ENCODE measurements at places on chromosomes 5 and 9.

DNA sequence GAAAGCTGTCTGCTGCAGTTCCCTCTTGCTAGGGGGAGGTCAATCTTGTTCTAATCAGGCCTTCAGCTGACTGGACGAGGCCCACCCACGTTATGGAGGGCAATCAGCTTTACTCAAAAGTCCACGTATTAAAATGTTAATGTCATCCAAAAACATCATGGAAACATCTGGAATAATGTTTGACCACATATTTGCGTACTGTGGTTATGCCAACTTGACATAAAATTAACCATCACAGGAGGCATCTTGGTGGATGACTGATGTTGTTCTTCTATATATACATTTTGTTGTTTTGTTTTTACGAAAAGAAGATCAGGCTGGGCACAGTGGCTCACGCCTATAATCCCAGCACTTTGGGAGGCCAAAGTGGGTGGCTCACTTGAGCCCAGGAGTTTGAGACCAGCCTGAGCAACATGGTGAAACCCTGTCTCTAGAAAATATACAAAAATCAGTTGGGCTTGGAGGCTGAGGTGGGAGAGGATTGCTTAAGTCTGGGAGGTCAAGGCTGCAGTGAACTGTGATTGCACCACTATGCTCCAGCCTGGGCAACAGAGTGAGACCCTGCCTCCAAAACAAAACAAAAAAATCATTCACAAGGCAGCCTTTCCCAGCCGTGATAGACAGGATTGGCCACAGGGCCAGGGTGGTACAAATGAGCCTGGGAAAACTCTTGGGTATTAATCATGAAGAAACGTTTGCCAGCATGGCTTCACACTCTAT is 33.8 kb upstream of the PRXL2C start:
- no peak for DNase-seq

DNA sequence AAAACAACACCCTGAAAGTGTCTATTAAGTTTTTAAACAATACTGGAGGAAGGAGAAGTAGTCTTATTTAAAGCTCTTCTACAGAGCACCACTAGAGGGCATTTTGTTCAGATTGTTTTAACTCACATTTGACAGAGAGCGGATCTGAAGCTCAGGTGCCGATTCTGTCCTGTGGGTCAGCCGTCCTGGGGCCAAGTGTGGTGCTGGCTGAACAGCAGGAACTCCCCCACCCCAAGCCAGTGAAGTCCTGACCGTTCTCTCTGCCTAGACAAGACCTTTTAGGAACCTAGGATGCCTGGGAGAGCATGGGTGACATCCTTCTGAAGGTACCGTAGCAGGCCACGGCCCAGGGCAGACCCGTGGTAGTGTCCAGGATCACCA is 3.9 kb downstream of the EXOC3 start:
- peak; percentile 14 for DNase-seq

GRCh38 chr5:97037819-97038218 is 101.9 kb downstream of the LNPEP start:
- no peak for DNase-seq

DNA sequence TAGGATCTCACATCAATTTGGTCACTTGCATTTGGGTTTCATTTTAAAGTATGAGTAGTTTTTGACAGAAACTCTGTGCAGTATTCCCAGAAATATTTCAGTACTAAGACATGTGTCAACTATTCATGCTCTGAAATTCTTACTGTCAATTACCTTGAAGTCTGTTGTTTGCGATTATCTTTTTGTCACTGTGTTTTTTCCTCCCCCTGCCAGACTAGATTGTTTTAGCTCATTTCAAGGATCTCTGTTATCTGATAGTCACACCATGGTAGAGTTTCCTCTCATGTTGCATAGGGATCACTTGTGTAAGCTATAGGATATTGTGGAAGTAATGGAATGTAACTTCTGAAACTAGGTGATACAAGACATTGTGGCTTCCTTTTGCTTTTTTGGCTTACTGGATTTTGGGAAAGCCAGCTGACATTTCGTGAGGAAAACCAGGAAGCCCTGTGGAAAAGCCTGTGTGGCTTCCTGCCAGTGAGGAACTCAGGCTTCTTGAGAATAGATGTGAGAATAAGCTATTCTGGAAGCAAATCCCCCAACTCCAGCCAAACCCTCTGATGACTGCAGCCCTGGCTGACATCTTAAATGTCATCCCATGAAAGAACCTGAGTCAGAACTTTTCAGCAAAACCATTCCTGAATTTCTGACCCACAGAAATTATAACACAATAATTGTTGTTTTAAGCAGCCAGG is 122.2 kb downstream of the FGF10 start:
- DNase-seq: no peak

DNA sequence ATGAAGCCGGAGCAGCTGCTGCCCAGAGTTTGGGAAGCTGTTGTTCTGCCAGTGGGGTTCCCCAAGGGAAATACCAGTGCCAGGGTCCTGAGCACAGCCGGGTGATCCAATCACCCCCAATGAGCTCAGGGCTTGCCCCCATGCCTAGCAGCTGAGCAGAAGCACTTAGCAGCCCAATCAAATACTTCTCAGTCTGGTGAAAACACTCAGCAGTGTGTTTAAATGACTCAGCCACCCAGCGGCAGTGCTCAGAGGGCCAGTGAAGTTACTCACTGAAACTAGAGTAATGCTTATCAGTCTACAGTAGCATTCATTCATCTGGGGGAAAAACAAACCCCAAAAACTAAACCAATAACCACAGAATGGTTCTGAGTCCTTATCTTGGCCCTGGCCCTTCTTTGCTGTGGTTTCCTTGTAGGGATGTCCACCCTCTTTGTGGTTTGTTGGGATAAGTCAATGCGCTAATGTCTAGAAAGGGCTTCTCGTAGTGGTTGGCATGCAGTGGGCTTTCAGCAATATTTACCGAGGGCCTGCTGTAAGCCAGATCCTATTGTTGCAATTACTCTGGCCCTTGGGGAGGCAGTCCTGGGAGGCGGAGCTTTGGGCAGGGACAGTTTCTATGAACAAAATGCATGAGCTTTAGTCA is 43.1 kb downstream of the LHX2 start:
- DNase-seq: peak; percentile 75

- no peak for DNase-seq
Measured at GRCh38 chr9:82036086-82036485, 47.5 kb downstream of the SPATA31D1 start.

GRCh38 chr5:73378070-73378469 is 70.5 kb downstream of the FOXD1 start:
- DNase-seq: peak; percentile 31

DNA sequence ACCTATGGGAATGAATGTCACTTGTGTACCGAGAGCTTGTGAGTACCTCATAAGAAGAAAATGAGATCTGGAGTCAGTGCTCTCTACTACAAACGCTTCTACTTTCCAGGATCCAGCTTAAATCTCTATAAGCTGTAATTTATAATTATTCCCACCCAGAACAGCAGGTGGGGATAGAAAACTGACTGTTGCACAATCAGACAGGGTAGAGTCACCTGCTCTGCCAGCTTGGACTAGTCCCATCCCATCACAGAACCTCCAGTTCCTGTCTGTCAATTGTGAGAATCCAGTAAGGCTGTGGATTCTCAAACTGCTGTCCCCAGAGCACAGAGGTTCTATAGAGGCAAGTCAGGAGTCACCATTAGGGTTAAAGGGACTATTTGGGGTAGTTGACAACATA is 2.0 kb downstream of the SPINK7 start:
- no peak for DNase-seq

DNA sequence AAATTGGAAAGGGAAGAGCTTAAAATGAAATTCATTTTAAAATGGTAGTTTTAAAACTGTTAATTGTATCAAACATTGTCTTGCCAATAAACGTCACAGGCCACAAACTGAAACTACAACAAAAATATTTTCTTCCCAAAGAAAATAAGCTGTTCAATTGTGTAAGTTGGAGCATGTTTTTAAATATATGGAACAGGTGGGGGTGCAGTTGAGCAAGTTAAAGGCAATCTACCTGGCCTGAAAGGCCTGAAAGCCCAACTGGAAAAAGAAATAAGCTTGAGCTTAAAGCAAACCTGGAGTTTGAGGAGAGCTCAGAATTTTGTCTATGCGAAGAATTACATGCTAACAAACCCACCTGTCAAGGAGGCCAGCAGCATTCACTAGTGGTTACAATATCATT is 439.5 kb downstream of the ACTL7B start:
- no peak for DNase-seq

DNA sequence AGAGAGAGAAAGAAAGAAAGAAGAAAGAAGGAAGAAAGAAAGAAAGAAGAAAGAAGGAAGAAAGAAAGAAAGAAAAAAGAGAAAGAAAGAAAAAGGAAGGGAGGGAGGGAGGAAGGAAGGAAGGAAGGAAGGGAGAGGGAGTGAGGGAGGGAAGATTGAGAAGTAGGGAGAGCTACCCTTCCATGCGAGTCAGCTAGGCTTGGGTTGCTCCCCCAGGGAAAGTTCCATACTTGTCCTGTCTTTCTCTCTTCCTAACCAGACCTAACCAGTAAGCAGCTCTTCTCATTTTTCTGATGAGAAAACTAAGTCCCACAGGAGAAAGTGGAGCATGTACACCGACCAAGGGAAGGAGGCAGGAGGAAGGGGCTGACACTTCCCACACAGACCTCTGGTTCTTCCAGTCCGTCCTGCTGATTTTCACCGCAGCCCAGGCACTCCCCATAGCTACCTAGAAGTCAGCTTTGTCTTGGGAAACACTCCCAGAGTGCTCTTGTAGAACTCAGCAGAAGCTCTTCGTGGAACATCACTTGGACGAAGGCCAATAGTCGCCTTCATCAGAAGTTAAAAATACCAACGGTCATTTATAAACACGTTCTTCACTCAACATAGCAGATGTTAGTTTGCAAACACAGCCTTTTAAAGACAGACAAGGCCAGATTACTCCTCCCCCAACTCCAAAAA is 29.0 kb upstream of the ENTREP1 start:
- DNase-seq: no peak

DNA sequence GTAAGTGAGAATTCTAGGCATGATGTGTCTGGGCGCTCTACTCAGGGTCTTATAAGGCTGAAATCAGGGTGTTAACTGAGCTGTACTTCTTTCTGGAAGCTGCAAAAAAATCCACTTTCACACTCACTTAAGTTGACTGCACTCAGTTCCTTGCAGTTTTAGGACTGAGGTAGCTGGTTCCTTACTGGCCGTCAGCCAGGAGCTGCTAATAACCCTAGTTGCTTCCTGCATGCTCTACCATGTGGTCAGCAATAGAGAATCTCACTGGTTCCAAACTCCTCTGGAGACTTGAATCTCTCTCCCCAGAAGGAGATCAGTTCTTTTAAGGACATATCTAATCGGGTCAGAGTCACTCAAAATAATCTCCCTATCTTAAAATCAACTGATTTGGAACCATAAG is 911.2 kb downstream of the EFNA5 start:
- DNase-seq: peak; percentile 52

GRCh38 chr9:28887188-28887884 is 1314.1 kb upstream of the C9orf72 start:
- DNase-seq: no peak

DNA sequence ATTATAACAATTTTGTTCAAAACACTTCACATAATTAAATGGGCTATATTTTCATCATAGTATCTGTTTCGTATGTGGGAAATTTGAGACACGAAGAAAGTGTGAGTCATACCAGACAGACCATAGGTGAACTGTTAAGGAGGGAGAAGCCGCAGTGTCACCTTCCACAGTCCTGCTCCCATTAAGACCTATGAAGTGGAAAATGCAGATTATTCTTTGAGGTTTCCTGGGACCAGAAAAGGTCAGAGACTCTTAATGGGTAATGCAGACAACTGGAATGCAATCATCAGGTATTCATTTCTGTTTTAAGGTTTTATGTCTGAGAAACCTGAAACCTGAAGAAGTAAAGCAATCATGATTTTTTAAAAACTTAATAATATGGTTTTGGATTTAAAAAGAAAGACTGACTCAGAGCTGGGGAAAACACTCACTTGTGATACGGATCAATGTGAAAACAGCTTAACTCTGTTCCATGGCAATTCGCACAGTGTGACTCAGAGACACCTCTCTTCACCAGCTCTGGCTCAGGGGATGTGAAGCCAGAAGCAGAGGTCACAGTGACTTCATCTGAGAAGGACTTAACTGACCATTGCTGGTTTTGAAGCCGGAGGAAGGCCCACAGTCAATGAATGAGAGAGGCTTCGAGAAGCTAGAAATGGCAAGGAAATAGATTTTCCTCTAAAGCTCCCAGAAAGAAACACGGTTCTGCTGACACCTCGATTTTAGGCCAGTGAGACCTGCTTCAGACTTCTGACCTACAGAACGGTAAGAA is 17.2 kb upstream of the GCNT1 start:
- DNase-seq: no peak

DNA sequence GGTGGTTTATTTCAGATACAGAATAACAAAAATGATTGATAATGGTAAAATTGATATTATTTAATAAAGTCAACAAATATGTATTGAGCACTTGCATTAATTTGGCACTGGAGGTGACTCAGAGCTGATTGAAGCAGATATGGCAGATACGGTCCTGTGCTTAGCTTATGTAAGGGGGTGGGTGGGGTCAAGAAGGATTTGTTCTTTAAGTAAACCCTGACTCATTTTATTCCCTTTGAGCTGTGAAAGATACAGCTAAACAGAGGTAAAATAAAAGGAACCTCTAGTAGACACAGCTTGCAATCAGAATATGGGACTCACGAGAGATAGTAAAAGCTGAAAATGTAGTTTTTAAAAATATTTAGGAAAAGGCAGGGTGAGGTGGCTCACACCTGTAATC is 201.3 kb upstream of the CLINT1 start:
- no peak for DNase-seq

Data from fibroblast of skin of abdomen (primary cell).